ENCODE measurements at places on chromosomes 12 and 14. TPM values are rescaled to one million over a fixed set of nuclear protein-coding genes. Genes with fewer than 3 reads are reported as not detected.

DNA sequence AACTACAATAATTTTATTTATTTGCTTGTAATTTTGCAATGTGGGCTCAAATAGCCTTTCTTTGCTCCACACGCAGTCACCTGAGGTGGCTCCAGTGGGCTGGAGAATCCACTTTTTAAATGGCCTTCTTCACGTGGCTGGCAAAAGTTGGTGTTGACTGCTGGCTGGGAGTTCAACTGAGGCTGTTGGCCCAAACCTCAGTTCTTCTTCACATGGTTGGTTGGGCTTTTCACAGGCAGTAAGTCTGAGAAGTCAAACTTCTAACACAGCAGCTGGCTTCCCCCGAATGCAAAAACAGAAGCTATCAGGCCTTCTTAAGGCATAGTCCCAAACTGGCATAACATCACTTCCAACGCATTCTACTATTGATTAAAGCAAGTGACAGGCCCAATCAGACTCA lies 2.1 kb upstream of the OXA1L start:
- no peak for DNase-seq

DNA sequence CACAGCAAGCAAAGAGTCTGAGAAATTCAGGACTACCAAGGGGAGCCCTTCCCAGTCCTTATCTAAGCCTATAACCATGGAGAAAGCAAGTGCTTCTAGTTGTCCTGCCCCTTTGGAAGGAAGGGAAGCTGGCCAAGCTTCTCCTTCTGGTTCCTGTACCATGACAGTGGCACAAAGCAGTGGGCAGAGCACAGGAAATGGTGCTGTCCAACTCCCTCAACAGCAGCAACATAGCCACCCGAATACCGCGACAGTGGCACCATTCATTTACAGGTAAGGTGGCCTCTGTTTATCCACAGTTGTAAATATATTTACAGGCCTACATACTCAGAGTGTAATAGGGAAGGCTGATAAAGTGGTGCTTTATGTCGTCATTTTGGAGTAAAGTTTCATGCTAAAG lies 176.5 kb downstream of the NAV3 start:
- DNase-seq, result no peak

- DNase-seq, result no peak
Measured at GRCh38 chr14:55433880-55434804, 6.3 kb downstream of the TBPL2 start.

GRCh38 chr12:43758247-43758727 lies 303 bp downstream of the PUS7L start:
- no peak for DNase-seq

DNA sequence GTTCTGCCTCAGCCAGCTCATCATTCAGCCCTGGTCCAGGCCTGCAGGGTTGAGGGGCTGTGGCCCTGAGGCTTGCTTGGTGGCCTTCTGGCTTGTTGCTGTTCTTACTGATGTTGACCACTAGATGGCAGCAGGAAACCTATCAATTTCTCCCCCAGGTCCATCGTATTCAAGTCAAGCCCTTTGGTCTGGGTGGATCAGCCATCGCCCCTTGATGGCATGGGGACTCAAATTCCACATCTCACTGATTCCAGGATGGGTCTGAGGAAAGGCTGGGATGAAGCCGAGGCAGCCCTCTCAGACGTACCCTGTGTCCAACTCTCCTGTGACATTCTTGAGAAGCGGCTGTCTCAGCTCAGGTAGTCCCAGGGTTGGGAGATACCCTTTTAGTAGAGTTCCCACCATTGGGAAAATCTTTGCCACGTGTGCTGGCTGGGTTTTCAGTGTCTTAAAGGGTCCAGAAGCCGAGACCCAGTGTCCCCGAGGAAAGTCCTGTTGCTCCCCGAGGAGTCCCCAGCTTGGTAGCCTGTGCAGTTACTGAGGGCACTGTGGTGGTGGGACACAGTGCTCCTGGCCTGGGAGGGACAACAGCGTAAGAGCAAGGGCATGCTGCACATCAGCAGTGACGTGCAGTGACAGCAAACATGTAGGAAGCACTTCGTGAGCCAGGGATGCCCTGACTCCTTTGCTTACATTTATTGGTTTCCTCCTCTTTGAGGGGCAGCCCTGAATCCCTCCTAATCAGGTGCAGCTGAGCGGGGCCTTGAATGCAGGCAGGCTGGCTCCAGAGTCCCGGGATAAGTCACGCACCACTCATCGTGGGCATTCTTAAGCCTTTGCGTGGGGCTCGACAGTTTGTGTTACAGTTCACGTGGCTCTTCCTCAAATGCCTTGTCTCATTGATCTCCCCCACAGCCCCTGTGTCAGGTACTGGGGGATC lies 58.6 kb downstream of the TSPAN9 start:
- DNase-seq, result no peak

GRCh38 chr12:6662602-6662905 lies 365 bp downstream of the ING4 start:
- no peak for DNase-seq

MMAB gene
- polyA plus RNA-seq, result 38.5 TPM

PPP4R4 gene
- 0.22 TPM for polyA plus RNA-seq

ADAMTS20 gene
- not detected for polyA plus RNA-seq

AHNAK2 gene
- polyA plus RNA-seq, result 4.0 TPM

DENND5B gene
- polyA plus RNA-seq, result 5.2 TPM

Measured in heart right ventricle (tissue), 16 donors.